ENCODE measurements at places on chromosomes 1 and 21.

GRCh38 chr1:14788080-14788479 is 189.6 kb downstream of the KAZN start:
- no peak for DNase-seq

- no peak for DNase-seq
Observed at GRCh38 chr1:75559136-75559535, 51.8 kb downstream of the SLC44A5 start.

DNA sequence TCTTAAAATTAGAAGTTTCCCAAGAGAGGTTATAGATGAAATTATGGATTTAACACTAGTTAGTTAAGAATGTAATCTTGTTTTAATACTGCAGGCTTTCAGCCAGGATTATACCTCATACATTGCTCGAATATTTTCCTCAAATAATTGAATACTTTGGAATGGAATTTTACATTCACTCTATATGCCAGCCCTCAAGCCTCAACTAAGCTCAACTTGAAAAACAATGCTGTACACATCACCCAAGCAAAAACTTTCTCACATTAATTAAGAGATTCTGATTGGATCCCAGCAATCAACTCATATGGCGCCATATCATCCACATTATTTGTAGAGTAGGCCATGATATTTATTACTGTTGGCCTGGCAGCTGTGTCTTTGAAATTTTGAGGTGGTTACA is 710.7 kb upstream of the ADAMTS5 start:
- DNase-seq, result no peak

GRCh38 chr1:110928191-110928590 is 35.5 kb downstream of the LRIF1 start:
- DNase-seq, result no peak

DNA sequence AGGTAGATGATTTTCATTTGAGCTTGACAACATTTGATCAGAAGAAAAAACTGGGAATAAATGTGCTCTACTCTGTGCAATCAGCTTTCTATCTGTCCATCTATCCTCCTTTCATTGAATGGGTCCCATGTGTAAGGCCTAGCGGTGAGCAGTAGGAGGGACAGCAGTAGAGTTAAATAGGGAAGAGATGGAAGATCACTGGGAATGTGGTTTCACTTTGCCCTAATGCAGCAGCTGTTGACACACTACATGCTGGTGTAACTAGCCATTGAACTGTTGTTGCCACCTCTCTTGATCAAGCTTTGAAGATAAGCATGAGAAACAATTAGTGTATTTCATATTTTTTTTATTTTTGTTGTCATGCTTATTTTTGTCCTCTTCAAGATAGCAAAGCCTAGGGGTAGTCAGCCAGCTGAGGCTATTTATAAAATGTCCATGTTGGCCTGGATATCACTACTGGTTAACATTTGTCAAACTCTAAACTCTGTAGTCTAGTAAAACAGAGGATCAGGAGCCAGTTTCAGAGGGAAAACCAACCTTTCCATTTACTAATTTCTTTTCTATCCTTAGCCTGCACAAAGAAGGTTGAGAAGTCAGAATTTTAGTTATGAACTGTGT is 41.9 kb downstream of the CACNA1E start:
- DNase-seq, result no peak

DNA sequence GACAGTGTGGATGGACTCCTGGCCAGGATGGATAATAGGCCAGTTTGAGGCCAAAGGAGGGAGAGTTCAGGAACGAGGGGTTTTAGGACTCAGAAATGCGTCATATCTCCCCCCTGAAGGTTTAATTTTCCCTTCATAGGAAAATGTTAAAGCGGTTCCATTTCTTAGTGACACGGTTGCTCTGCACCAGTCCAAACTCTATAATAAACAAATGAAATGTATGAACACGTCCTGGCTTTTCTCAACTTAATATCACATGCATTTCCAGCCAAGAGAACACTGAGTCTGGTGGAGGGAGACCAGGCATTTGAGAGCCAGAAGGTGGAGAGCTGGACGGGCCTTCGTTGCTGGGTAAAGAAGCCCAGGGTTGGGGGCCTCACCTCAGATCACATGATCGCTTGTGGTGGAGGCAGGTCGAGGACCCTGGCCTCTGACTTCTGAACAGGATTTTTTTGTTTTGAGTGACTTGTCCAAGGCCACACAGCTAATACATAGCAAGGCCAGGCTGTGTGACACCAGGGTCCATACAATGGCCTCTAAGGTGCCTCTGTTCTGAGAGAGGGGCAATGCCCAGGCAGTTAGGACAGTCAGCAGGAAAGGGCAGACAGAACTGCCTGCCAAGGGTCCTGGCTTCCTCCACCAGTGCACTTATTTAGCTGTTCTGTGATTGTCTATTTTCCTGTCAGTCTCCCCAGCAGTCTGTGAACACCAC is 11.4 kb downstream of the SLC1A7 start:
- no peak for DNase-seq

GRCh38 chr1:38061883-38062328 is 15.3 kb upstream of the POU3F1 start:
- DNase-seq, result no peak

DNA sequence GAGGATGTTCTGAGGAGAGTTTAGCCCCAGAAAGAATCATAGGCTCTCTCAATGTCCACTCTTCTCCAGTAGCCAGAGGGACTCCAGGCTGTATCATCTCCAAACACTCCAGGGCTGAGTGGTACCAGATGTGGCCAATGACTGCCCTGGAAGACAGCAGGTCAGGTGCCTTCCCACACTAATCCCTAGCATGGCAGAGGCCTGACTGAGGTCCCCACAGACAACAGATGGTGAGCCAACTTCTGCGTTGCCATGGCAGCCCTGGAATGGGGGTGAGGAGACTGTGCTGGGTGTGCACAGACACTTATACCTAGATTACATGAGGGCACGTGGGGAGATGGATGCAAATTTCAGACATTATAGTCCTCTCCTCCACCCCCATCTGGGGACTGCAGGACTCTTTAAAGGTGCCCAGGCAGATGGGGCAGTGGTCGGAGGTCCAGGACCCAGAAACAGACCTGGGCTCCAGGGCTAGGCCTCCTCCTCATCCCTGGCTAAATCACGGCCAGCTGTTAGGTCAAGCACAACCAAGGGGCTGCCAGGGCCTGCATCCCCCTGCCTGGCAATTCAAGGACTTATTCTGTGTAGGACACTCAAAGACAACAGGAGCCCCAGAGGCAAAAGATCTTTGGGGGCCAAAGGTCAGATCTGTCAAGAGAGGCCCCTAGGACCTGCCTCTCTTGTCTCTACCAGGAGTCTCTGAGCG is 42.9 kb downstream of the CAMK2N1 start:
- no peak for DNase-seq

DNA sequence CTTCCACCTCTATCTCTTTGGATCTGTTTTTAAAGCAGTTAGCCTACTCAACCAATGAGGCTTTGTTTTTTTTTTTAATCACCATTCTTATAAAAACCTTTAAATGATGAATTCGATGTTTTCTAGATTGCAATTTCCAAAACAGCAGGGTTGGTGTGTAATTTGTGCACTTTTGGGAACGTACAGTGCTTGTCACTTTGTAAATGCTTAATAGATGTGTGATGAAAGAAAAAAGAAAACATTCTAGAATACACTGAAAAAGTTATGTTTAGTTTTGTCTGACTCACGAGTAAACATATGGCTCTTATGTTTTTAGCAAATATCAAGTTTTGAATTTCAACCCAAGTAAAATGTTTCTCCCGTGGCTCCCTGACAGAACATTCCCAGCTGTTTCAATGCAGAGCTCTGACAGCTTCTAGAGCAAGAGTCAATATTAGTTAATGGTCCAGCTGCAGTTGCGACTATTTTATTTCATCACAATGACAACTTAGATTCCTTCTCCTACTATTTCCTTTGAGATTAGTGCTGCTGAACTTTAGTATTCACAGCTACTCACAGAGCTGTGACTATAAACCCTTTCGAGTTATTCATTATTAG is 362.5 kb upstream of the ADAMTS5 start:
- DNase-seq, result no peak

DNA sequence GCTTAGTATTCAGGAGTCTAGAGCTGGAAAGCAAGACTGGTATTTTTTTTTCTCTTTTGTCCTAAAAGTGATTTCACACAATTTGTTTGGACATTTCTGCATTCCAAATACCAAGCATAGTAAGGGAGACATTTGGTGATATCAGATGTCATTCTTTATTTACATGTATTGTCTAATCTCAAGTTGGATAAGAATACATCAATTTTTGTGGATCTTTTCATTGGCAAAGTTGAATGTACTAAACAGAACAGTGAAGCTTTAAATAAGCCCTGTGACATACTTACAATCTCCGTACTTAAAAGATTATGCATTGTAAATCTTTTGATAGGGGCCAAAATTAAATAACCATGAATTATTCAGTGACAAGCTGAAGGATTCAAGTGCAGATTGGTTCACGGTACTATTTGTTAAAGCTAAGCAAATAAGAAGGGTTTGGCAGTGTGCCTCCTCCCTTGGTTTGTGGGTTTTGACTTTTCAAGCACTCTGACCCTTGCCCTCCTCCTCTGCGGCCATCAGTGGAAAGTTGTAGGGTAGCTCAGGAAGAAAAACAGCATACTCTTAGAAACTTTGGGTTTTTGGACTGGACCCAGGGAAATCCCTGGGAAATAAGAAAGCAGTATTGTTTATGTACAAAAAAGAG is 663.7 kb downstream of the ADGRL2 start:
- DNase-seq, result no peak

GRCh38 chr1:167057241-167057688 is 32.9 kb downstream of the GPA33 start:
- DNase-seq, result no peak

- no peak for DNase-seq
Observed at GRCh38 chr21:24259241-24259640, 1348.0 kb downstream of the MRPL39 start.

GRCh38 chr1:217134857-217135568 is 411.8 kb upstream of the ESRRG start:
- DNase-seq, result no peak

DNA sequence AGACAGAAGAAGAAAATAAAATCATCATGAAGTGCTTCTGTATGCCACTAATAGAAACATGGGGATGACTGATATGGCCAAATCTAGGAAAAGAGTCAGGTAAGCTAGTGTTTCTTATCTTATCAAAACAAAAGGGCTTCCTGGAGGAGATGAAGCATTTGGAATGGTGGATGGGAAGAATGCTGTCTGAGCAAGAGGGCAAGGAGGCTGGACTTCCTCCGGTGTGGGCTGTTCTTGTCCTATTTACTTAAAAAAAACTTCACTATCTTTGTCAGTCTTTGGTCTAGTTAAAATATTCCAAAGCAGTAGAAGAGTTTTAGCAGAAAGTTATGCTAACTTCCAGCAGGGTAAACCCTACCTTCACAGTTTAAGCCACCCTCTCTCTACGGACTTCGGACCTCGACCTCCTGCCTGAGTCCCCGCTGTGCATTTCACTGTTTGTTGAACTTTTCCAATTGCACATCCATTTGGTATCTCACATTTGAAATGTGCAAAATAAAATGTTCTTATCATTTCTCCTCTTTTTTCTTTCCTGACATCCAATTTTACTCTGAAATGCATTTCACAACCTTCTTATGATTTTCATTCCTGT is 64.8 kb upstream of the TSPAN2 start:
- DNase-seq, result no peak

GRCh38 chr1:45522324-45523104 is 830 bp upstream of the PRDX1 start:
- DNase-seq, result no peak

GRCh38 chr1:3539707-3540425 is 71.4 kb downstream of the MEGF6 start:
- DNase-seq, result no peak

DNA sequence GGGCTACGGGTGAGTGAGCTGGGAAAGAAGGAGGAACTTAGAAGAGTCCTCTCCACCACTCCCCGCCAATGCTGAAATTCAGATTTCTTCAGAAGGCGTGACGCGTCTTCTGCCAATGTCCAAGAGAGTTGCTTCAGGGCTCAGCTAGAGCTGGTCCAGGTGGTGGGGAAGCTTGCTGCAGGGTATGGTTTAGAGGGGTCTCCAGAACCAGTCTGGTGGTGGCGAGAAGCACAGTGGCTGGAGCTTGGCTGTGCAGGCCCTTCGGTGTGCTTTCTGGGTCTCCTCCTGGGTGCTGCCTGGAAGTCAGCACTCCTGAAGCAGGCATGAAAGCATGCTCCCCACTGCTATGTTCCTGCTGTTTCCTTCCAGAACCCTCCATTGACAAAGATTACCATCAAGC is 387.2 kb downstream of the PTPRU start:
- DNase-seq, result no peak

DNA sequence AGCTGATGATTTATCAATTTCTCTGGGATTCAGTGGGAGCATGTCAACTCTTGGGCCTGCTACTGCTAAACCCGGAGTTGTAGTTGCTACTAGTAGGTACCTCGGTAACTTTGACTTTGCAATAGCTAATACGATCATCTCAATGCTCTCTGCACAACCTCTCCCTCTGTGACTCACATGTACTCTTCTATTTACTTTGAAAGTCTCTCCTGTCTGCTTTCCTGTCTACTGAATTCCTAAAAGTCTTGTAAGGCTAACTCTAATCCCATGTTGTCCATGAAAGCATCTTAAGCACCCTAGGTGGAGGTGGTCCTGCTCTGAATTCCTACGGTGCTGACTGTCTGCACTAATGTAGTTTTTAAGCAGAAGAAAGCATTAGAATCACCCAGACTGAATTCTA is 29.3 kb downstream of the SLC9C2 start:
- no peak for DNase-seq

- DNase-seq, result no peak
Observed at GRCh38 chr1:207335695-207336363, 14.4 kb downstream of the CD55 start.

DNA sequence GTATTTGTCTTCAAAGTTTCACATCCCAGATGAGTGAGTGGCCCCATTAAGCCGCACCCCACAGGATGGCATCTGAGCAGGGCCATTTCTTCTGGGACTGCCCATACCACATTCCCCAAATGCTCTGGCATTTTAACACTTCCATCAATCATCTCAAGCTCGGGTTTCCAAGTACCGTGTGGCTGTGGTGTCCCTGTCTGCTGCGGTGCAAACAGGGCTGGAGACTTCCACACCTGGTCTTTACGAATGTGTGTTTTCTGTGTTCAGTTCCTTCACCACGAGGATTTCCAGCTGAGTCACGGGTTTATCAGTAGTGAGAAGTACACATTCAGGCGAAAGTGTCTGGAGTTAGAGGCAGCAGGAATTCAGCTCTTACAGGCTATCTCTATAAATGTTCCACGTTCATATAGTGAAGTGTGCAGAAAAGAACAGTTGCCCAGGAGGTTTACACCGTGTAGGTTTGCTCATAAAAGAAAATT is 195.2 kb downstream of the RHOU start:
- no peak for DNase-seq

GRCh38 chr1:67749844-67750690 is 65.1 kb downstream of the GADD45A start:
- peak; percentile 93 for DNase-seq
